ENCODE measurements at places on chromosomes 16 and 17.

DNA sequence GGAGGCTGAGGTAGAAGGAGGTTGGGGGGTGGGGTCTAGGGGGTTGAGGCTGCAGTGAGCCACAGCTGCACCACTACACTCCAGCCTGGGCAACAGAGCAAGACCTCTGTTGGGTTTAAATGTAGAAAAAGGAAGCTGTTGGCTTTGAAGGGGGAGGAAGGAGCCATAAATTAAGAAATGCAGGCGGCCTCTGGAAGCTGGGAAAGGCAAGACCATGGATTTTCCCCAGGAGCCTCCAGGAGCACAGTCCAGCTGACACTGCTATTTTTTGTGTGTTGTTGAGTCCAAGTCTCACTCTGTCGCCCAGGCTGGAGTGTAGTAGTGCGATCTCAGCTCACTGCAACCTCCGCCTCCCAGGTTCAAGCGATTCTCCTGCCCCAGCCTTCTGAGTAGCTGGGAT lies 15.9 kb downstream of the LITAF start:
- no peak for DNase-seq

DNA sequence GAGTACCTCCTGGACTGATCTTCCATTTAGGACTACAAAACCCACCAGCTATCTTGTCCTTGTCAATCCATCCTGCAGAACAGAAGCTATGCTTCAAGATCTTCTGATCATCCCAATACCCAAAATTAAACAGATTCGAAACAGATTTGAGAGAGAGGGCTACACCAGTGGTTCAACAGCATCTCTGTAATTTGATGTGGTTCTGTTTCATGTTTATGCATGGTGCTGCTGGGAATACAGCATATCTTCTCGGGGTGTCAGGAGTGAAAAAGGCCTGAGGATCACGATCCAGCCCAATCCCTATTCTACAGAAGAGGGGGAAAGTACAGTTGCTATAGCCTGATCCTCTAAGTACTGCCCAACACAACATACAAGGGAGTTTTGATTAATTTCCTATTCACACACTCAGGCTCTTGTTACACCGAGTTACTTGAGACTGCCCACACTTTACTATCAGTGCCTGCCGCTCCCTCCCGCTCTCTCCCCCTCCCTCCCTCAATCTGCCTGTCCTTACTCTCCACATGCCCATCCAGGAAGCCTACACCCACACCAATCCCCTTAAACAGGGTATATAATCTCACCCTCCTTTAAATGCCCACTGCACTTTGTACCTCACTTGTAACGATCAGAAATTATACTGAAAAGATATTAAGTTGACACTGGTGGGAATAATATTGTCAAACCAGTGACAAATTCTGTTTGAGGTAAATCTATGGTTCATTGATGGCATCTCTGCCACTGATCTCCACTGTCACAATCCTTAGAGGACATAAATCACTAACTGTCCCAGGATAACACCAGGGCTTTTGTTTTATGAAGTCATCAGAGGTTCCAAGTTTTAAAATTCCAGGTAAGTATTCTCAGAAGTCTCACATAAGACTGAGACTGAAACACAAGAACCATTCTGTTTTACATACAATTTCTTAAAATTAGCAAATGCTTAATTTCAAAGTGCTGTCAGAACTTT lies 89.3 kb upstream of the PLEKHM1 start:
- DNase-seq: no peak

GRCh38 chr17:35799942-35800341 lies 4.5 kb upstream of the MMP28 start:
- no peak for DNase-seq

DNA sequence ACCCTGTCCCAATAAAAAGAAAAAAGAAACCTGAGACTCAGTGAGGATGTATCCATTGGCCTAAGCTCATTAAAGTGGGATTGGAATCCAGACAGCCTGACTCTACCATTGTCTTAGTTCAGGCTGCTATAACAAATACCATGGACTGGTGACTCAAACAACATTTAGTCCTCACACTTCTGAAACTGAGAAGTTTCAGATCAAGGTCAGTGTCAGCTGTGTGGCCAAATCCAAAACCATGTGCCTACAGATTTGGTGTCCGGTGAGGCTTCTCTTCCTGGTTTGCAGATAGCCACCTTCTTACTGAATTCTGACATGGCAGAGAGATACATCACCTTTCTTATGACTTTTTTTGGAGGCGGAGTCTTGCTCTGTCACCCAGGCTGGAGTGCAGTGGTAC lies 53.3 kb upstream of the KDM8 start:
- no peak for DNase-seq

DNA sequence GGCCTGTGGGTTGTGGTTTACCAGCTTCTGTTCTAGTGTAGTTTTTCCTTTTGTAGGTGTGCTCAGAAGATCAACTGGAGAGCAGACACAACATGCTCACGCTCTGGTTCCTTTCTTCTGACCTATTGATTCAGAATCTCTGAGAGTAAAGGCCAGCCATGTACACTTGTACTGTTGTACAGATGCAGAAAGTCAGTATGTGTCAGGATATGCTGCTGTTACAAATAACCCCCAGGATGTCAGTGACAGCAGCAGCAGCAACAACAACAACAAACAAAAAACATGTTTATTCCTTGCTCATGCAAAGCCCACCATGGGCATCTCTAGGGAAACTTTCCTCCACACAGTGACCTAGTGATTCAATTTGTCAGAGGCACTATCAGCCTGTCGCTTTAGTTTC lies 154.8 kb upstream of the RBFOX1 start:
- DNase-seq: no peak

DNA sequence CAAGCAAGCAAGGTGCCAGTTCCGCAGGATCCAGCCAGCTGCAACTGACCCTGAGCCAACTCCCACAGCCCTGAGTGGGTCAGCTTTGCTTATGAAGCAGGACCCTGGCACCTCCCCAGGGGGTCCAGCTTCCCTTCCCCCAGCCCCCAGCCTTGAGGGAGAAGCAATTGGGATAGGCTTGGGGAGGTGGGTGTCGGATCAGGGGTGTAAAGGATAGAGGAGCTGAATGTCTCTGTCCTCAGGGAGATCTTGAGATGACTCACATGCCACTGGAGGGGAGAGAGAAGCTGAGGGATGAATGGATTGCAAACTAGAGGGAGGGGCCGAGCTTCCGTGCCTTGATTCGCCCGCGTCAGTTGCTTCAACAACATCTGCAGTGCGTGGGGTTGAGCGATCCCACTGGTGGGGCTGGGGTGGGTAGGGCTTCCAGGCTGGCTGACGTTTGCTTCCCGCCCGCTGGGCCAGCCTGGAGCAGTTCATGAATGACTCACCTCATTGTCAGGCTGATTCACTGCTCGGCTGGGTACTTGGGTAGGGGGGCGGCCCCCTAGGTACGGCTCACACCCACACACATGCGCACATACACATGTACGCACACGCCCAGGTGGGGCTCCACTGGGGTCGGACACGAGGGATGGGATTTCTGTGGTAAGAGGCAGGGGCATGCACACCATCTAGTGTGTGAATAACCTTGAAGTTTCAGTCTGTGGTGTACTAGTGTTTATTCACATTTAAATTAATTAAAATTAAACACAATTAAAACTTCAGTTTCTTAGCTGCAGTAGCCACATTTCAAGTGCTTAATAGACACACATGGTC lies 3.6 kb upstream of the HROB start:
- peak; percentile 98 for DNase-seq

DNA sequence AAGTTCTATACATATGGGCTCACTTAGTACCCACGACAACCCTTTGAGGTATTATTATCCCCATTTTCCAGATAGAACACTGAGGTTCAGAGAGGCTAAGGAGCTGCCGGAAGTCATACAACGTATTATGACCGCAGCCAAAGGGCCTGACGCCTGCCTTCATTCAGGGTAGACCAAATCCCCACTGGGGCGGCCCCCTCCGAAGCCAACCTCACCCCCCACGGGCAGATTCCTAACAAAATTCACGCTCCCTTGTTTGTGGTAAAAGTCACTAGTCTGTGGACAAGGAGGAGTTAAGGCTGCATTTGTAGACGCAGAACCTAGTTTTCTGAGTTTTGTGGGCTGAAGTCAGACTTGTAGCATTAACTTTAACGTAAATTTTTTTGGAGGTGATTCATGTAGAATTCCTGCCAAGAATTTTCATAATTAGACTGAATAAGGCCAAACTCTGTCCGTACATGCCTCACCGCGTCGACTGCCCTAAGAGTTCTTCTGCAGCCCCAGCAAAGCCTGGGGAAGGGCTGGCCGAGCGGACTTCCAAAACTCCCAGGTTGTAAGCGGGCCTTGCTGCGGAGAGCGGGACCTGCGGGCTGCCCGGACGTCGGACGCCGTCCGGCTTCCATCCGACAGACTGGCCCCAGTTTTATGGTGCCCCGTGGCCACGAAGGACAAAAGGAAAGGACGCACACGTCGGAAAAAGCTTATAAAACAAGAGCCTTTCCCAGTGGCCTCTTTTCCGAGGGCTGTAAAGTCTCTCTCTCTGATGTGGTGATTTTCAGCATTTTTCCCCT lies 75.7 kb downstream of the NXN start:
- peak; percentile 93 for DNase-seq

GRCh38 chr16:28317040-28317880 lies 24.9 kb downstream of the SBK1 start:
- peak; percentile 7 for DNase-seq

- DNase-seq: peak; percentile 94
Observed at GRCh38 chr16:71288890-71289731, at the start of gene CMTR2. Gene CMTR2, minus strand, starts transcription at chr16:71289402. Its CDS starts 3,482 bp downstream, at chr16:71285920.

DNA sequence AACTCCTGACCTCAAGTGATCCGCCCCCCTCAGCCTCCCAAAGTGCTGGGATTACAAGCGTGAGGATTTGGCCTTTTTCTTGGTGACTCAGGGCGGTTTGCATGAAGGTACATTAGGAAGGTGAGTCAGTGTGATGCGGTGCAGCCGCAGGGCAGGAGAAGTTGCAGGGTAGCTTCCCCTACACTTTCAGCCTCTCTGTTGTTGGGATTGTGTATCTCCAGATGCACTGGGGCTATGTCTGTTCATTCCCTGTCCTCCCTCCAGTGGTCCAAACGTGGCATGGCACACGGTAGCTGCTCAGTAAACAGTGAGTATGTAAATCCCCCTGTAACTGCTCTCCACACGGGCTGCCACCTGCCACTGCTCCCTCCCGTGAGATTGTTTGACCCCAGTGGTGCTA lies 109.1 kb upstream of the CDC42EP4 start:
- DNase-seq: no peak

DNA sequence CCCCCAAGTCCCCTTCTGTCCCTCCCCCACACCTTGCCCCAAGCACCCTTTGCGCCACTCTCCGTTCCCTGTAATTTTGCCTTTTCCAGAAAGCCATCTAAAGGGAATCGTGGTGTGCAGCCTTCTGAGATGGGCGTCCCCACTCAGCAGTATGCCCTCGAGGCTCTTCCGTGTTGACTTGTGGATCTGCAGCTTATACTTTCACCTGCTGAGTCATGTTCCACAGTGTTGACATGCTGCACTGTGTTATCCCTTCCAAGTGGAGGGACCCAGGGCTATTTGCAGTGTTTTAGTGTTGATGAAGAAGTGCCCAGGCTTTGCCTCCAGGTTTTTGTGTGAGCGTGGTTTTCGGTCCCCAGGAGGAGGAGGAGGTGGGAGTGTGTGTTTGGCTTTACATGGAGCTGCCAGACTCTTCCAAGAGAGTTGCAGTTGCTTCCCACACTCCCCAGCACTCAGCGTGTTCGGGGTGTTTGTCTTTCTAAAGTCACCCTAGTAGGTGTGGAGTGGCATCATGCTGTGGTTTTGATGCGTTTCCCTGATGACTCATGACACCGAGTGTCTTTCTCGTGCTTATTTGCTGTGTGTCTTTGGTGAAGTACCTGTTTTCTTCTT lies 32.1 kb upstream of the JPT2 start:
- no peak for DNase-seq

DNA sequence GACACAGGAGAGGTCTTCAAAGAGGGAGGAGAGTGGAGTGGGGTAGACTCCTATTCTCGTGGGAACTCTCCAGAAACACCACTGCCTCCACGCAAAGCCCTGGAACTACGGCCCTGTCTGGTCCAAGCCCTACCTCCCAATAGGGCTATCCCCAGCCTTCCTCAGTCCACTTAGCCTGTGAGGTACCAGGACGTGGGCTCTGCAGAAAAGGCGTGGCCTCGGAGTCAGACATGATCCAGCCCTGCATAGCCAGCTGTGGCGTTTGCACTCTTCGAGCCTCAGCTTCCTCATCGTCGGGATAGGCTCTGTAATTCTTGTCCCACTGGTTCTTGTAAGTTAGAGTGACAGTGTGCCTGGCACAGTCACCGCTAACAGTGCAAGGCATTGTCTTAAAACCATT lies 13.8 kb downstream of the ENDOV start:
- no peak for DNase-seq

DNA sequence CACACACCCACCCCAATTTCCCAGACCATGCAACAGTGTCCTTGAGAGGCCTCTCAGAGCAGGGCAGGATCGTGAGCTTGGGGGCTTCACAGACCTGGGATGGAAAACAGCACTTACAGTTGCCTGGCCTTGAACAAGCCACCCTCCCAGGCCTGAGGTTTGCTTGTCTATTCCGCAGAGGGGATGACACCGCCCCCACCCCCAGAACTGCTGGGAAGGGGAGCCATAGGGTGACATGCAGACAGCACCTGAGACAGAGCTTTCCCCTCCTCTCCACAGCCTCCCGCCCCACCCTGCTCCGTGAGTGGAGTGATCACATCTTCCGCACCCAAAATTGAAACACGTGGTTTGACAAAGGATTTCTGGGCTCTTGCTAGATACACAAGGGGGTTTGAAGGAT lies 131.5 kb upstream of the TNRC6C start:
- no peak for DNase-seq

- DNase-seq: peak; percentile 71
Observed at GRCh38 chr17:35082073-35082657, 18.7 kb upstream of the RFFL start.

DNA sequence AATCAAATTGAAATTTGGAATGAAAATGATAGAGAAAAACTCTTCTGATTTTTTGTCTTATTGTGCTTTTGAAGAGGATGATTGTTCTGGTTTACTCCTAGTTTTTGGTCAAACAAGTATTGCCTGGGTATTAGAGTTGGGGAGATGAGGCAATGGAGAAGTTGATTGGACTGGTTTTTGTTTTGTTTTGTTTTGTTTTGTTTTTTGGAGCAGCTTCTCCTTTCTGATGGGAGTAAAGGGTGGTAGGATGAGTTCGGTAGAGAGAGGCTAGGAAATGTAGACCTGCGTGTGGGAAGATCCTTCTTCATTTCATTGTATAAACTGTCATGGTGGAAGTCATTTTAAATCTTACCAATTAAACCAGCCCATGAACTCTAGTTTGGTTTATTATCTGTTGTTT lies 17.7 kb downstream of the ATP6V0A1 start:
- DNase-seq: no peak

Data from fibroblast of skin of left quadriceps (primary cell).